ENCODE measurements at places on chromosomes 5 and 9.

DNA sequence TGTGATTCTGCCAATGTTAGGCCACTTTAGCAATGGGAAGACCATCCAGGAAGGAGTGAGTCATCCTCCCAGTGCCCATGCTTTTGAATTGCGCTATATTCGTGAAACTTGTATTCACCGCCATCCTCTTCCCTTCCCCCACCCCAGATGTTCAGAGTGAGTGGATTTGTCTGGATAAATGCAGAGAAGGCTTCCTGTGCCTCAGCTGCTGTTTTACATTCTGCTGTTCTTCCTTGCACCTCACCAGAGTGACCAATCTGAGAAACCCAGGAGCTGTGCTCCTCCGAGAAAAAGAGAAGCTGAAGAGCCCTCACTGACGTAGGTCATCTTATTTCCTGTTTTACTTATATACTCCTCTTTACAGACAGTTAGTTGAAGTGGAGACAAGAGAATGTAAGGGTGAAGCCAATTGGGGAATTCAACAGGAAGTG is 24.6 kb upstream of the SVEP1 start:
- no peak for DNase-seq

DNA sequence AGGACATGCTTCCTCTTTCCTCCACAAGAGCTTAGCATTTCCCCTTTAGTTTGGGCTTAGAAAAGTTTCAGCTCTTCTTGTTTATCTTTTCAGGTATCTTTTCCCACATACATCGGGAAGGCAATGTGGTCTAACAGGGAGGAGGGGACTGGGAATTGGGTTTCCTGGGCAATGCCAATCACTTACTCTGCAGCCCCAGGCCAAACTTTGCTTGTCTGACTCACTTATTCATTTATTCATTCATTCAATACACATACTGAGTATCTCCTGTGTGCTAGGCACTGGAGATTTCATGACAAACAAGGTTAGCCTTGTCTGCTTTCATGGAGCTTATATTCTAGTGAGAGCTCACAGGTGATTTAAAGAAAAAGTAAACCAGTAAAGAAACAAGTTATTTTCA is 10.7 kb upstream of the POU4F3 start:
- no peak for DNase-seq

DNA sequence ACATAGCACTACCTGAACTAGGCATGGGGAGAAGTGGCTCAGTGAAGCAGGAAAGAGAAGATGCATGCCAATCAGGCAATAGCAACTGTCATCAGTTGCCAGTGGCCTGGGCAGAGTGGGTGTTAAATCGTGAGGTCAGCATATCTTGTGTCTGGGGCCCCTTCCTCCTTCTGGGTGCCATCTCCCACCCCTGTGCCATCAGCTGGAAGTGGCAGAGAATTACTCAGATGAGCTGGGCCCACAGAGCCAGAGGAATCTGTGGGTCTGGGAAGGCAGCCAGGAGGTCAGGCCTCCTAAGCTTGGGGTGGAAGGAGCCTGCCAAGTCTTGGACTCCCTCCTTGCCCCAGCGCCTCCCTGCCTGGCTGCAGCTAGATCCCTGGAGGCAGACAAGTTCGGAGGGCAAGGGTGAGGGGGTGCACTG is 66.5 kb downstream of the GALNT12 start:
- DNase-seq = no peak

DNA sequence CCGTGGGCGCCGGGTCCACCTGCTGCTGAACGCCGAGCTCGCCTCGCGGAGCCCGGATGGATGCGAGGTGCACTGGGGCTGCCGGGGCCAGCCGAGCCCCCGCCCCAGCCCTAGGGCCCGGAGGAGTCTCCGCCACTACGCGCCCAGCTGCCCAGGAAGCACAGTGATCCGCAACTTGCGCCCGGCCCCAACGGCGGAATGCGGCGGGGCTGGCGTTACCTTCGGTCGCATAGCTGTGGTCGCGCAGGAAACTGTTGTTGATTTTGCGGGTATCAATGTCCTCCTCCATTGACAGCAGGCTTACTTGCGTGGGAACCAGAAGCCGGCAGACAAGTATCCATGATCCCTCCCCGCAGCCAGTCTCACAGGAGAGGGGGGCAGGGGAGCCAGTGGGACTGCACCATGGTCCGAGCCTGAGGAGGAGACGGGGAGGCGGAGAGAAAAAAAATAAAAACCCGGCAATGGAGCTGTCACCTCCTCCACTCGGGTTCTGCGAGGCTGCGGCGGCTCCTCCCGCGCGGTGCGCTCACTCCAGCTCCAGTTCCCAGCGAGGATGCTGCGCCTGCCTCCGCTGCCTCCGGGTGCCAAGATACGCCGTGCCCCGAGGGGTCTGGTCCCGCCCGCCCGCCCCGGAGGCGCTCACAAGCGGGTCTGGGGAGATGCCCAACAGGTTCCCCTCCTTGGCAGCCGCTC is 628 bp downstream of the PPP2R2B start:
- DNase-seq = peak; percentile 83

GRCh38 chr5:78634634-78635033 is 13.9 kb downstream of the LHFPL2 start:
- DNase-seq = no peak

GRCh38 chr9:130058154-130058553 is 4.4 kb downstream of the GPR107 start:
- peak; percentile 67 for DNase-seq

GRCh38 chr5:133285583-133286021 is 233.8 kb downstream of the HSPA4 start:
- no peak for DNase-seq

- no peak for DNase-seq
Measured at GRCh38 chr9:13467157-13467556, 187.7 kb upstream of the MPDZ start.

DNA sequence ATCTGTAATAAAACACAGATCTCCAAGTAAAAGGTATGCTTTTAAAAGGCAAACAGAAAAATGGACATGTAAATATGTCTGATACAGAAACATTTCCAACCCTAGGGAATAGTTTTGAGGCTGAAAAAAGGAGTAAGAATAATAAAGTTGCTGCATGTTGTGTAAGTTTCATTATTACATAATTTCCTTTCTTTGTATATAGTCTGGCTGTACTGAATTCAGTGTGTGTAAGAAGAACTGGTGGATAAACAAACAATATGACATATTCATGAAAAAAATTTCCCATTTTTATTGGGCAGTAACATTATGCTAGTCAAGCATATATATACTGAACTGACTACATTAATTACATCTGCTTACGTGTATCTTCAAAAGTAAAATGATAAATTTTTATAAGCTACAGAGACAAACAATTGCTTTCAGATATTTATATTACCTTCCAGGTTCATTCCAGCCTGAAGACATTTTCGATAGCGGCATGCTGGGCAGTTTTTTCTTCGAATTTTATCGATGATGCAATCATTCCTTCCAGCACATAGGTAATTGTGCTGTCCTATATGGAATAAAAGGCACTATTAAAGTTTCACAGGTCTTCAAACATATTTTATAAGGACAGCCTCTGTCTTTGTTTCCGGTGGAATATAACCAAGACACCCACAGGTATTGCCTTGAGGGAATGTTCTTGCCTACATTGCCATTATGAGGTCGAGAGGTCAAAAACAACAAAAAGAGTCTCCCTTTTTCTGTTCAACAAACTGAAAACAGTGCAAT is 93.6 kb downstream of the NR3C1 start:
- DNase-seq = no peak

GRCh38 chr5:62954578-62954977 is 376.0 kb downstream of the LRRC70 start:
- DNase-seq = no peak

DNA sequence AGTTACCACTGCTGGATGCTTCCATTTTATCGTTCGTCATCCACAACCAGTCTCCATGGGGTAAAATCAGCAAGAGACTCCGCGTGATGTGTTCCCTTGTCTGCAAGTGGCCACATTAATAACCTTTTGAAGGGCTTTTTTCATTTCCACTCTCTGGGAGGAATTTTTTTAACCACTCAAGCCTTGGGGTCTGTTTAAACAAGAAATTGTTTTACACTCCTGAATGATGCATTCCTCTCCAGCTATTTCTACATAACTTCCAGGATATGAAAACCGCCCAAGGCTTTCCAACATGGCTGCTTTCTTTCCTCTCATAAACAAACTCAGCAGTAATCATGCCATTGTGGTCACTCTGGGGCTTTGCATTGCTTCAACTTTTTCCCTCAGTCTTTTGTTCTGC is 217.2 kb upstream of the DAPK1 start:
- DNase-seq = no peak

GRCh38 chr5:56638061-56638621 is 177.2 kb upstream of the MAP3K1 start:
- peak; percentile 18 for DNase-seq

- DNase-seq = no peak
Measured at GRCh38 chr9:87889882-87890252, 7.2 kb downstream of the SPATA31E1 start.

- no peak for DNase-seq
Measured at GRCh38 chr5:175516933-175517823, 38.8 kb downstream of the SFXN1 start.

DNA sequence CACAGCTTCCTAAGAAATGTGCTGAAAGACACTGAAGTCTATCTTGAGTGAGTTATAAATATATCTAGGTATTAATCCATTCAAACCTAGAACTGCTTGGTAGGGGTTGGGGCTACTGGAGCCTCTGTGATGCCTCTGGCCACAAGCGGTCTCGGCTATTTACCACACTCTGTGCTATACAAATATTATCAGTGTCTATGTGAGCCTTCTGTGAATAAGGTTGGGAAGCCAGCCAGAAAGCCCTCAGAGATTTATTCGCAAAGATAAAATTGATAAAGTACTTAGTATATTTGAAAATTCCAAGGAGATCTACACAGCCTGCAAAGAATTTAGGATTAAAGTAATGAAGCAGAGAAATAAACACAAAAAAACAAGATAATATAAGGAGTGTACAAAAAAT is 41.4 kb downstream of the LIFR start:
- DNase-seq = no peak

GRCh38 chr5:68033029-68033428 is 182.5 kb upstream of the PIK3R1 start:
- no peak for DNase-seq

- DNase-seq = no peak
Measured at GRCh38 chr5:40834391-40834848, 602 bp downstream of the RPL37 start.

- no peak for DNase-seq
Measured at GRCh38 chr5:17317473-17317872, 100.0 kb downstream of the BASP1 start.

- DNase-seq = no peak
Measured at GRCh38 chr5:108201721-108202120, 180.2 kb downstream of the FBXL17 start.

GRCh38 chr9:112288029-112288428 is 45.4 kb downstream of the PTBP3 start:
- DNase-seq = no peak

DNA sequence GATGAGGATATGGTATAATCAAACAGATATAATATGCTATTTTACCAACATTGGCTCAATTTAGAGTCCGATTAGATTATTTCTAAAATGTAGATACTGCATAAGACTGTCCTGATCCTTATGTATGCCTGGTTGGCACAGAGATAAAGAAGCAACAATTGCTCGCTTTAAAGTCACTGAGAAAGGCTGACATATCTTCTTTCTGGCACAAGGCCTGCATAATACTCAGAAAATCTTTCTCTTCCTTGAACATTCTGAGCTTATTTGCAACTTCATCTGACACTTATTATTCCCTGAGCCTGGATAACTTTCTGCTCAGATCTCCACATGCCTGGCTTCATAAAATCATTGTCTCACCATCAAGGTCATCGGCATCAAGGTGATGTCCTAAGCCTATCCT is 219.3 kb upstream of the CDH9 start:
- no peak for DNase-seq

DNA sequence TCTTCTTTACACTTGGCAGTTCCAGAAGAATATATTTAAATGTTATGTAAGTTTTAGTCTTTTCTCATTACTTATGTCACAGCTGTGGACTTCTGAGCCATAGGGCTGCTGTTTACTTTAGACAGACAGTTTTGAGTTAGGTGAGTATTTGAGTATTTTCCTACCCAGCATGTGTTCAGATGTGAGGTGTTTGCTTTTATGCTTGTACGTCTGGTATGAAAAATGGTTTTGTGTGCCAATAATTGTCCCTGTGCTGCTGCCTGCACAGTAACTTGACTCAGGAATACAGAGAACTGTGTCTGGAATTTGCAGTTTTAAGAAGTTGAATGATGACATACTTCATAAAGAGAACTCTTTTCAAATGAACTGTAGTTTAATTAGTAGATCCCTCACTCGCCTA is 20.8 kb downstream of the MEGF10 start:
- DNase-seq = no peak

GRCh38 chr5:134073404-134073803 is 41.1 kb upstream of the TCF7 start:
- peak; percentile 5 for DNase-seq

- DNase-seq = peak; percentile 28
Measured at GRCh38 chr9:1434052-1434767, 384.1 kb downstream of the DMRT2 start.

- DNase-seq = no peak
Measured at GRCh38 chr5:40025586-40025985, 600.8 kb upstream of the DAB2 start.

GRCh38 chr5:140253985-140254384 is 48.9 kb downstream of the PFDN1 start:
- DNase-seq = no peak

- no peak for DNase-seq
Measured at GRCh38 chr9:102631559-102631958, 363.6 kb upstream of the CYLC2 start.

DNA sequence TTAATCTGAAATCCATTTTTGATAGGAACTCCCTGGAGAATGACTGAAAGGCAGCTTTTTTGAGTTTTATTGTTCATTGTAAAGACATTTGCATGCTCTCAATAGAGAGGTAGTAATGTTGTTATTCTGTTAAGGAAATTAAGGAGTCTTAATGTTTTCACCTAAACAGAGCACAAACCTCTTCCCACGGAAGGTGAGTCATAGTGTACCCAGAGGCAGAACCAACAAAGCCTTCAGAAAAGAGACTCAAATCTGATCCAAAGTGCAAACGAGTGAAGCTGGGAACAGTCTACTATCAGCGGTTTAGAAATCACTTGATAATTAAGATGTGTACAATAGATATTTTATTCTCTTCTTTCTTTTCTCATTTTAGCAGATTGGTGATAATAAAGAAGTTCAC is 470.5 kb downstream of the PLK2 start:
- no peak for DNase-seq

GRCh38 chr9:28915202-28915930 is 1342.1 kb upstream of the C9orf72 start:
- no peak for DNase-seq

DNA sequence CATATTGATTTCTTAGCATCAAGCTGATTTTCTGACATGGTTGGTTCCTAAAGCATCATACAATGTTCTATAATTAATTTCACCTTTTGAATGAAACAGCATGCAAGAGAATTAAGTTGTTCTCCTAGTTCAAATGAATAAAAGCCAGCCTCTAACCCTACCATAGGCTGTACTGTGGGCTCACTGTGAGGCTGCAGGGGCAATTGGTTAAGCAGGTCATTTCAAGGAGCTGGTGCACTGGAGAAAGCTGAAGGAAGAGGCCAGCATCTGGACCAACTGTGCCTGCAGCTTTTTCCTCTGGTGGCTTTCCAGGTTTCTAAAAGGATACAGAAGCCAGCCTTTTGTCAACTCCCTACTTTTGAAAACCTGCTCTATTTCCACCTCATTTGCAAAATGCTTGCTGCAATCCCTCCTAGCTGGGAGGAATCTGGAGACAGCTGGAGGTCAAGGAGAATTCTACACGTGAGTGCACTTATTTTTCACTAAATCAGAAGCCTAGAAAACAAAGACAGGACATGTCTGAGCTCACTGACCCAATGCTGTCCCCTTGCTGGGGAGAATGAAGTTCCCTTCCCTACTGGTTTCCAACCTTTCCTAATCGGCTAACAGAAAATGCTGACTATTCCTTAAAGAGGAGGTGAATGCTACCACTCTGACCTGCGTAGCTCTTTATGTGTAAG is 158.9 kb downstream of the APBA1 start:
- peak; percentile 20 for DNase-seq
